ENCODE measurements at places on chromosomes 4 and X. TPM values are rescaled to one million over a fixed set of nuclear protein-coding genes. Genes with fewer than 3 reads are reported as not detected.

- H3K27me3 ChIP-seq, result no peaks in the 10 kb centered on the region
- H3K36me3 ChIP-seq, result no peaks in the 10 kb centered on the region
- DNase-seq, result no peak
- peaks cover 5% of the 10 kb centered on the region for H3K4me1 ChIP-seq
- H3K27ac ChIP-seq, result no peak overlapping the region
- no peak overlapping the region for H3K4me3 ChIP-seq
Observed at GRCh38 chr4:185726931-185727330, 85.1 kb downstream of the SORBS2 start.

- H3K4me3 ChIP-seq, result no peak overlapping the region
- no peaks in the 10 kb centered on the region for H3K36me3 ChIP-seq
- H3K27me3 ChIP-seq, result no peaks in the 10 kb centered on the region
- DNase-seq, result peak; percentile 13
Observed at GRCh38 chrX:148588649-148589310, 88.4 kb downstream of the AFF2 start.

GRCh38 chrX:96564595-96564994, 120.0 kb upstream of the DIAPH2 start:
- no peak overlapping the region for H3K4me3 ChIP-seq
- H3K27me3 ChIP-seq, result no peaks in the 10 kb centered on the region
- no peak overlapping the region for H3K27ac ChIP-seq
- no peaks in the 10 kb centered on the region for H3K36me3 ChIP-seq
- no peaks in the 10 kb centered on the region for H3K4me1 ChIP-seq

DNA sequence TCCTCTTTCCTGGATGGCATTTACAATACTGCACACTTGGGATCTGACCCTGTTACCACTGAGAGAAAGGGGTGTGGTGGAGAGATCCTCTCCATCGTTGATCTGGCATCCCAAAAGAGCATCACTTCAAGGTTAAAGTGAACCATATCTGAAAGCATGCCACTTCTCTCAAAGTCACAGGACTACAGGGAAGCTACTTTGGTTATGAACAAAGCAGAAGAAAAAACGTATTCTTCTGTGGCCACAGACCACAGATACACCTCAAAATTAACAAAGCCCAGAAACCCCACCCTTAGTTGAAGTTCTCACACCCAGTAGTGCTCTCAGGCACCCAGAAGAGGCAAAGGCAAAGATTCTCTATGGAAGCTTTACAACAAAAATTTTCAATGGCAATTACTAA, 108.3 kb downstream of the JADE1 start:
- DNase-seq, result no peak
- no peak overlapping the region for H3K27ac ChIP-seq
- no peaks in the 10 kb centered on the region for H3K4me1 ChIP-seq

DNA sequence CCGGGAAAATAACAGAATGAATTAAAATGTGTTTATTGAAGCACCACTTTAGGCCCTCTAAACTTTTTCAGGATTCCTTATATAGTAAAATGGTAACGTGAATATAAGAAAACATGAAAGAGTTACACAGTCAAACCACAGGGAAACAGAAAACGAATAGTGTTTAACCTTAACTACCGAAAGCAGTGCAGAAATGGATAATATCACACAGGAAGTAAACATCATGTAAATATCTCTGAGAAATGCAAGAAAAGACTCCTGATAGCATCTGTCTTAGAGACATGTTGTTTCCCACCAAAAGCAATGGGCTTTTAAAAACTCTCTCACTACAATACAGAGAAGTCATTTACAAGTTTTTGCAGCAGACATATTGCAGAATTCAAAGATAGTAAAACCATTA, 323.9 kb upstream of the CXXC4 start:
- no peak for DNase-seq
- H3K4me3 ChIP-seq, result no peak overlapping the region
- H3K27me3 ChIP-seq, result no peaks in the 10 kb centered on the region
- no peak overlapping the region for H3K27ac ChIP-seq
- no peaks in the 10 kb centered on the region for H3K36me3 ChIP-seq

DNA sequence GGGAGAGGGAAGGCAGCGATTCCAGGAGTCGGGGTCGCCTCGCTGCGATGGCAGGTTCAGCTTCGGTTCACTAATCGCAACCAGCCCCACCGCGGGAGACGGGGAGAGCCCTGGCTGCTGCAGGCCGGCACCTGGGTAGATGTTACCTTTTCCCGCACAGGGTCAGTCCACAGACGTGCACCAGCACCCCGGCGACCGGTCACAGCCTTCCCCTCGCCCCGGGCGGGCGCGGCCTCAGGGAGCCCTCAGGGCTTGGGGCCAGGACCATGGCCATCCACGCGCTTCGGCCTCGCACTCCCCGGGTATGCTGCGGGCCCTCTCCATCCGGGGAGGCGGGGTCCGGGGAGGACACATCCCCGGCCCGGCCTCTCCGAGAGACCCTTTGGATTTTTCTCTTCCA, 26.1 kb upstream of the EXOC1L start:
- H3K36me3 ChIP-seq, result no peaks in the 10 kb centered on the region
- H3K4me1 ChIP-seq, result no peaks in the 10 kb centered on the region
- peaks cover 20% of the 10 kb centered on the region for H3K27me3 ChIP-seq
- DNase-seq, result no peak
- no peak overlapping the region for H3K27ac ChIP-seq

DNA sequence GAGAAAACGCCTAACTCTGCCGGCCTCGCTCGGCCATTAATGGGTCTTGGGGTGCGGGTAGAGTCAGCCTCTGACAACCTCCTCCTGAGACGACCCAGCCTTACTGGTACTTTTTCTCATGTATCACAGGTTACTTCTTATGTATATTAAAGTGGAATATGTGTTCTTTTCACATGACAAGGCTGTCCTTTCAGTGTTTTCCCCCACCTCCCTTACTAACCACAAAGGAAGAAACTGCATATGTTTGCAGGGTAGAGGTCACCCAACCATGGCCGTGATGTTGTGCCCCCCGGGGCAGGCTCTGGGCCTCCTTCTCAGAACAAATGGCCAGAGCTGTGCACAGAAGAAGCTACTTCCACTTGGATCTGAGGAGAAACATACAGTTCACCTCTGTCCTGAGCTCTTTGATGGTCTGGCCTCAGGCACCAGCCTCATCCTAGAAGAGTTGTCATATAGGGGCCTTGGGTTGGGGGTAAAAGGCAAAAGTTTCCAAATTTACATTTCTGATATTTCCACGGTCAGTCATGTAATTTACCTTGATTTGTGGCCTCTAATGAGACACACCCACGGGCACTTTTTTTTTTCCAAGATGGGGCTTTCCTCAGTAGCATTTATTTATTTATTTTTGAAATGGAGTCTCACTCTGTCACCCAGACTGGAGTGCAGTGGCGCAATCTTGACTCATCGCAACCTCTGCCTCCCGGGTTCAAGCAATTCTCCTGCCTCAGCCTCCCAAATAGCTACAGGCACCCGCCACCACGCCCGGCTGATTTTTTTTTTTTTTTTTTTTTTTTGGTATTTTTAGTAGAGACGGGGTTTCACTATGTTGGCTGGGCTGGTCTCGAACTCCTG, 1.9 kb downstream of the SOWAHD start:
- H3K4me3 ChIP-seq, result no peak overlapping the region
- no peaks in the 10 kb centered on the region for H3K36me3 ChIP-seq
- H3K27me3 ChIP-seq, result no peaks in the 10 kb centered on the region
- DNase-seq, result no peak

DNA sequence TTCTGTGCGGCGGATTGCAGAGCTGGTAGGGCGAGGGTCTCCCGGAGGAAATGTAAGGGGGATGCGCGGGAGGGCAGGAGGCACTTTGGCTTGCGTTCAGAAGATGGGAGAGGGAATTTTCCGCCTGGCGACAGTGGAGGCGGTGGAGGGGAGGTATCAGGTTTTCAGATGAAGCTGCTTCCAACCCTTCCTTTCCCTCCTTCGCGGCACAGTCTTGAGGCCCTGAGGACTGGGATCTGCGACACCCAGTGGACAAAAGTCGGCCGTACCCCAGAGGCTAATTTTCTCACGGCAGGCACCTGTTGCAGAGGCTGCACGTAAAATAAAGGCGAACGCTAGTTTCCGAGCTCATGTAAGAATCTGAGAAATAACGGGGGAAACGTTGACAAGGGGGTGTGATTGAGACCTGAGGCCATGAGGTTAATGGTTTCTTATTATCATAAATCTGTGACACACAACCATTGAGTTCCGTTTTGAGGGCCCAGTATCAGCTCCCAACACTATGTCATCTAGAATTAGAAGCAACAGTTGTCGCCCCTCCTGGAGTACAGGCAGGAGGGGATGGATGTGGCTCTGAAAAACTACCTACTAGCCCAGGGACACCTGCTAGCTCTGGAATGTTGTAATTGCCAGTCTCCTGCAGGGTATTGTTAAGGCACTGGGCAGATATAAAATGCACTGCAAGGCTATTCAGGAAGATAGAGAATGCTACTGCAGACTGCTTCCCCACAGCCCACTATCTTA, 1.1 kb downstream of the ZCCHC18 start:
- H3K27me3 ChIP-seq, result no peaks in the 10 kb centered on the region
- peak overlapping the region; percentile 67 for H3K4me3 ChIP-seq
- no peak overlapping the region for H3K27ac ChIP-seq
- no peaks in the 10 kb centered on the region for H3K36me3 ChIP-seq

DNA sequence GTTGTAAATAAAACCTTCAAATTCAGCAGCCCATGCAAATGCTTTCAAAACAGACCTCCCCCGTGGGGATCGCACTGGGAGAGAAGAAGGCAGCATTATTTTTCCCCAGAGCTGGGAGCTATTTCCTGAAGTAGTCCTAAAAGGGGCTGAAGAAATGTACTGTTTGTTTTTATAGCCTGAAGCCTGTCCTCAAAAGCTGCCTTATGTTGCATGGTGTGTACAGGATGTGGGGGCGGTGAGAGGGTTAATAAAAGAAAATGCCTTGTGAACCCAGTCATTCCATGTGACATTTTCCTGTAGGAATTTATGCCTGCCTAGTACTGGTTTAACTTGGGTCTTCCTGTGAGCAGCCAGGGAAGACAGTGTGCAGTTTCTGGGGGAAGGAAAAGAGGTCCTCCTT, 144.1 kb downstream of the SOWAHB start:
- peak overlapping the region; percentile 47 for H3K4me3 ChIP-seq
- peak; percentile 95 for DNase-seq
- peaks cover 38% of the 10 kb centered on the region for H3K4me1 ChIP-seq
- H3K36me3 ChIP-seq, result peaks cover 3% of the 10 kb centered on the region
- peak overlapping the region; percentile 97 for H3K27ac ChIP-seq

DNA sequence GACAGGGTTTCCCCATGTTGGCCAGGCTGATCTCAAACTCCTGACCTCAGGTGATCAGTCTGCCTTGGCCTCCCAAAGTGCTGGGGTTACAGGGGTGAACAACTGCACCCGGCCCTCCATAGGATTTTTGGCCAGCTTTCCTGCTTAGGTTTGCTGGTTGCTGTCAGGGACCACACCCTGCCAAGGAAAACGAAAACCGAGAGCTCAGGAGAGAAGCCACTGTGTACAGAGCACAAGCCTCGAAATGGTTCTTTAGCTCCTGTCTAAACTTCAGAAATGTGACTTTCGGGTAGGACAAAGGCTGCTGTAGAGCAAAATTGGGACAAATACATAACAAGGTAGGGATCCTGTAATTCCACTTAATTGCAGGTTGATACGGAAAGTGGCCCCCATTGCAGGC, 146.3 kb upstream of the ATP6AP2 start:
- H3K4me3 ChIP-seq, result no peak overlapping the region
- DNase-seq, result no peak
- no peaks in the 10 kb centered on the region for H3K27me3 ChIP-seq

DNA sequence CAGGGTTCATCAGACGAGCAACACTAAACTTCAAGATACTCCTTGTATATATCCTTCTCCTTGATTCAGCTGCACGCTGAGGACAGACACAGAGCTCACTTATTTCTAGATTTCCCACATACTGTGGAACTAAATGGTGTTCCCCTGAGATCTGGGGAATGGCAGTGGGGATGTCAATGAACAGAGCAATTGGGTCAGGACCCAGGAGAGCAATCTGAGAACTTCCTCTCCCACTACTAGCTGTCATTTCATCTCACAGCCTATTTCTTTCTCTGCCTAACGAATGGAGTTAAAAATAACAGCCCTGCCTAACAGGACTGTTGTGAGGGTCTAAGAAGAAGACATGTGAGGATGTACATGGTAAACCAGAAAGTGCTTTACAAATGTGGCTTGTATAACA, 10.7 kb downstream of the NAAA start:
- H3K27ac ChIP-seq, result no peak overlapping the region
- H3K27me3 ChIP-seq, result no peaks in the 10 kb centered on the region
- no peak overlapping the region for H3K4me3 ChIP-seq
- DNase-seq, result no peak
- no peaks in the 10 kb centered on the region for H3K4me1 ChIP-seq
- peaks cover 4% of the 10 kb centered on the region for H3K36me3 ChIP-seq

GRCh38 chr4:180557348-180557747, 1685.9 kb upstream of the TENM3 start:
- no peak overlapping the region for H3K27ac ChIP-seq
- no peaks in the 10 kb centered on the region for H3K4me1 ChIP-seq
- no peak overlapping the region for H3K4me3 ChIP-seq
- DNase-seq, result no peak
- H3K27me3 ChIP-seq, result no peaks in the 10 kb centered on the region

DNA sequence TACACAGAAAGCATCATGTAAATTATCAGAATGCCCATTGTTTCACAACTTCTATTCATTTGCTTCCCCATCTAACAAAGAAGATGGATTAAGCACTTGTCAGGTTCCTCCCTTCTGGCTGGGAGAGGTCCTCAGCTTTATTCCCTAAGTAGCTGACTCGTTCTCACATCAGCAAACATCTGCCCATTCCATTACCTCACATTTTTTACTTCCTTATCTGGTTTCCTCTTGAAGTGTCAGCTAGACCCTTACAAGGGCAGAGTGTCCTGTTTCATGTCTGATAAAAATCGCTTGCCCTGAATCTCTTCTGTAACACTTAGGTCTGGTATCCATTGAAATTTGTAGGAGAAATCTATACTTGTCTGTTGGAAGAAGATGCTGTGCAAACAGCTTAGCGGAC, 34.7 kb downstream of the TMPRSS11A start:
- DNase-seq, result peak; percentile 41
- no peak overlapping the region for H3K27ac ChIP-seq
- H3K4me3 ChIP-seq, result no peak overlapping the region
- H3K27me3 ChIP-seq, result no peaks in the 10 kb centered on the region
- no peaks in the 10 kb centered on the region for H3K4me1 ChIP-seq
- H3K36me3 ChIP-seq, result no peaks in the 10 kb centered on the region

- no peak overlapping the region for H3K27ac ChIP-seq
- H3K4me3 ChIP-seq, result no peak overlapping the region
- H3K36me3 ChIP-seq, result no peaks in the 10 kb centered on the region
- H3K4me1 ChIP-seq, result peaks cover 39% of the 10 kb centered on the region
- no peaks in the 10 kb centered on the region for H3K27me3 ChIP-seq
Observed at GRCh38 chrX:110178179-110178865, 139.6 kb downstream of the AMMECR1 start.

DNA sequence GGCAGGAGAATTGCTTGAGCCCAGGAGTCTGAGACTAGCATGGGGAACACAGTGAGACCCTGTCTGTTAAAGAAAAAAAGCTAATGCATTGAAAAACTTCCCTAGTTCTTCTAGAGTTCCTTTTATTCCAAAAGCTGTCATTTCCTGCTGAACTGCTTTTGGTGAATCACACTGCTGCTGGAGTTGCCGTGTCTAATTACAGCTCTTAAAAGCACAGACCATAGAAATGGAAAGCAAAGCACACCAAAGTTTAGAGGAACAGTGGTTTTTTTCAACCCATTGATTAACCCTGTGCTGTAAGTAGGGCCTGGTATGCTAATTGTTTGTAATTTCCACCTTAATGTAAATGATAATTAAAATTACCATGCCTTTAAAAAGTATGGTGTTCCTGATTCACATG, 52.4 kb downstream of the SEPTIN11 start:
- H3K27ac ChIP-seq, result peak overlapping the region; percentile 78
- peaks cover 32% of the 10 kb centered on the region for H3K4me1 ChIP-seq
- peak; percentile 80 for DNase-seq
- H3K36me3 ChIP-seq, result peaks cover 51% of the 10 kb centered on the region

Gene DSPP
- total RNA-seq, result not detected

Gene ENAM
- total RNA-seq, result 0.11 TPM

Gene TLR3
- total RNA-seq, result 2.6 TPM

Gene LNX1
- total RNA-seq, result 4.4 TPM

Gene KIAA1210
- total RNA-seq, result not detected

Gene TRAM1L1
- 3.1 TPM for total RNA-seq

Gene PDZD4
- total RNA-seq, result 9.9 TPM
